ENCODE measurements at places on chromosomes 5 and 9. TPM values are rescaled to one million over a fixed set of nuclear protein-coding genes. Genes with fewer than 3 reads are reported as not detected.

The RPS23 gene
- total RNA-seq = 2,556 TPM

DNA sequence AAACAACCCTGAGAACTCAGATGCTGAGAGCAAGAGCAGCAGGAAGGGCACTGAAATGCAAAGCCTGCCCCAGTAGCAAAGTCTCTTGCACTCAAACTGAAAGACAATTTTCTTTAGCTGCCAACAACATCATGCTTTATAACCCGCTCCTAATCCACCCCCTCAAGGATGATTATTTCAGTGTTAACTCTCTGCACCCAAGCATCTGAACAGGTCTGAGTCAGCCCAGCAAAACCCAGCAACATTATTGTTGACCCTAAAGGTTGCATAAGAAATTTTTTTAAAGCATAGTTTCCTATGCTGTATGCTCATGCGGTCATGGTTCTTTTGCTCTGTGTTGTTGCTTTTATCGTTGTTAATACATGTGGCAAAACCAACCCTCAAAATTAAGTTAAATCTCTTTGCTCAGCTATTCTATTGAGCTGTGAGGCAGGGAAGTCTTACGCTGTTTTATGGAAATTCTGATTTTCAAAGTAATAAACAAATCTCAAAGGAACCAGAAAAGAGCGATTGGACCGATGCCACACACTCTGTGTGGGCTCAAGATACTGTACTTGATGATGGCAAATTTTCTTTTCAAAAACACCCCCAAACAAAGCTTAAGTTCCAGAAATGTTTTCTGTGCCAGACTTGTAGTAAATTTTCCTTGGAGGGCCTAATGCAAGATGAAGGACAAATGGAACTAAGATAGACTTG lies 440.6 kb upstream of the MPDZ start:
- no peak overlapping the region for H3K4me3 ChIP-seq
- H3K27me3 ChIP-seq = no peaks in the 10 kb centered on the region
- H3K27ac ChIP-seq = no peak overlapping the region

DNA sequence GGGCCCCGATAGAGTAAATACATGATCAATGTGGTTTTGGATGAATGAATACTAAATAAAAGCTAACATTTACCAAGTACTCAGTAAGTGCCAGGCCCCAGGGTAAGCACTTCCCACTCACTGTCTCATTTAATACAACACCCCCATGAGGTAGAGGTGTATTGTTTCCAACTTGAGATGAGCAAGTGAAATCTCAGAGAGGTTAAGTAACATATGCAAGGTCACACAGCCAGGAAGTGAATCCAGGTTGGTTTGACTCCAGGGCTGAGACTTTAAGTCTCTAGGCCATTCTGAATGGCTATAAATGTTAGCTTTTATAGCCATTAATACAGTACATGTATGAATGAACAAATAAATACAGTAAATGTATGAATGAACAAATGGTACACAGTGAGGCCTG lies 39.4 kb downstream of the LHX2 start:
- H3K36me3 ChIP-seq = no peaks in the 10 kb centered on the region
- no peak overlapping the region for H3K4me3 ChIP-seq
- peaks cover 32% of the 10 kb centered on the region for H3K27me3 ChIP-seq
- DNase-seq = no peak

- no peaks in the 10 kb centered on the region for H3K27me3 ChIP-seq
- no peak overlapping the region for H3K27ac ChIP-seq
- no peak for DNase-seq
Observed at GRCh38 chr5:110073534-110073933, 383.8 kb downstream of the MAN2A1 start.

- no peak overlapping the region for H3K27ac ChIP-seq
- no peak overlapping the region for H3K4me3 ChIP-seq
- peaks cover 42% of the 10 kb centered on the region for H3K27me3 ChIP-seq
- no peaks in the 10 kb centered on the region for H3K36me3 ChIP-seq
- H3K4me1 ChIP-seq = peaks cover 4% of the 10 kb centered on the region
Observed at GRCh38 chr5:136023958-136024541, 4.7 kb upstream of the TGFBI start.

Data from neural crest cell (in vitro differentiated cells).